ENCODE measurements at places on chromosomes 5 and 9. TPM values are rescaled to one million over a fixed set of nuclear protein-coding genes. Genes with fewer than 3 reads are reported as not detected.

The THOC3 gene
- 93.0 TPM for polyA plus RNA-seq

The SLC22A5 gene
- 49.4 TPM for polyA plus RNA-seq

The GABRA6 gene
- not detected for polyA plus RNA-seq

The FOXD4L4 gene
- polyA plus RNA-seq = 0.12 TPM

The STXBP1 gene
- polyA plus RNA-seq = 35.2 TPM

The TXNDC15 gene
- 82.3 TPM for polyA plus RNA-seq

The C5orf34 gene
- polyA plus RNA-seq = 5.9 TPM

The TMC1 gene
- 0.53 TPM for polyA plus RNA-seq

The SPAAR gene
- 1.5 TPM for polyA plus RNA-seq

The P4HA2 gene
- polyA plus RNA-seq = 50.3 TPM

Measured in renal cortex interstitium (tissue), 15 donors.